ENCODE measurements at places on chromosomes 12 and 14.

DNA sequence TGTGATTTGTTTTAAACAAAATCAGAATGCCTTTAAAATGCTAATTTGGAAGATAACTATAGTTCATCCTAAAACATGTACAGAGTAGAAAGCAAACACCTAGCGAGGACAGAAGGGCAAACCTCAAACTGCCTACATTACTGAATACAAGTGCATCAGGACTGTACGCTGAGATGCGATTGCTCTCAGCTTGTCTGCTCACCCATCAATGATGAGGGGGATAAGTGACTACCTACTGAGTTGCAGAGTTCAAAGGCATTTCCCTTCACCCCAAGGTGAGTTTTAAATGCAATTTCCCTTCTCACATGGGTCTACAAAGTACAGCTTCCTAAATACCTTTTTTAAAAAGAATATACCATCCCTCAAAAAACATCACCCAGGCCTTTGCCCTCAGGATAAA, 52.9 kb downstream of the PHLDA1 start:
- DNase-seq = no peak

GRCh38 chr12:74538491-74539258, 1.0 kb downstream of the ATXN7L3B start:
- no peak for DNase-seq

- peak; percentile 69 for DNase-seq
Observed at GRCh38 chr14:22472935-22473854, 115.8 kb downstream of the DAD1 start.

DNA sequence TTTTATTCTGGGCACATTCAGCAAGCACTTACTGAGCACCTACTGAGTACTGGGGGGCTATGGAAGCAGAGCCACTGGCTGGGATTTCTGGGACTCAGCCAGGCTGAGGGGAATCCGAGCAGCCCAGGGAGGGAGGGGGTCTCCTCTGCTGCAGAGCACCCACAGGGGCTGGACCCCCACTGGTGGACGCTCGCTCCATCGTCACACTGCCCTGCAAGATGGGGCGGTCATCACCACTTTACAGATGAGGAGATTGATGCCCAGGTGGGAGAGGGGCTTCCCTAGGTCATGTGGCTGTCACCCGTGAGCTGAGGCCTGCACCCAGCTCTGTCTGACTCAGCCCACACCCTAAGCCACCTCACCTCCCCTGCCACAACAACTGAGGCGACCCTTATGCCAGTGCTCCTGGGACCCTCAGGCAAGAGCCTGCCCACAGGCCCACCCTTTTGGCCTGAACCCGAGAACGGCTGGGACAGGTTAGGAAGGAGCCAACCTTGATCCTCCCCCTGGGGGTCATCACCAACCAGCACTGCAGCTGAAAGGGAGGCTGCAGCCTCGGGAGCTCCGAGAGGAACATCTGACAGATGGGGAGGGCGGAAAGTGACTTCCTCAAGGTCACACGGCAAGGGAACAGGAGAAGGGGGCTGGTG, 74.4 kb downstream of the SERPINA3 start:
- DNase-seq = no peak

- DNase-seq = no peak
Observed at GRCh38 chr12:123681605-123682004, 10.7 kb downstream of the TCTN2 start.

GRCh38 chr14:81655423-81656314, 122.0 kb upstream of the SEL1L start:
- DNase-seq = no peak

DNA sequence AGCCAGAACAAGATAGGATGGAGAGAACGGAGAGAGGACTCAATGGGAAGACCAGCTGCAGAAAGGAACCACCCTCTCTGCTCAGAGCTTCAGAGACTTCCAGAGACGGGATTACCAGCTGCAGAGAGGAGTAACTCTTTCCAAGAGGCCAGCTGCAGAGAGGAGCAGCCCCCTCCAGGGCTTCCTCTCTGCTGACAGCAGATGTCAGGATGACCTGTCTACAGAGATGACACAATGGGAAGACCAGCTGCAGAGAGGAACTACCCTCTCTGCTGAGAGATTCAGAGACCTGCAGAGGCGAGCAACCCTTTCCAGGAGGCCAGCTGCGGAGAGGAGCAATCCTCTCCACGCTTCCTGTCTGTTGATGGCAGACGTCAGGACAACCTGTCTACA, 61.8 kb downstream of the KLRG1 start:
- DNase-seq = no peak

DNA sequence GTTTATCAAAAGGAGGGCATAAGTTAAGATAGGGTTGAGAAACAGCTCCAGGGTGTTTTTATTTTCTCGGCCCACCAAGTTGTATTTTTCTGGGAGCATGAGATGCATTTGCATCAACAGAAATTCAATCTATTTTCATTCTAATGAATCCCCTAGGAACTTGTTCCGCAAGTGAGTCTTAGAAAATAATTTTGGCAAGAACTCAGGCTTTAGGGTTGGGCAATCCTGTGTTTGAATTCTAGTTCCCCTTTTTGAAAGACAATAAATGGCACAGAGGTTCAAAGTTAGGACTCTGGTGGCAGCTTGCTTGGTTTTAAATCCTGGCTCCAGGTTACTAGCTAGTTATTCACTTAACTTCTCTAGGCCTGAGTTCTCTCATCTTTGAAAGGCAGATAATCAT, 23.7 kb downstream of the SLC5A8 start:
- no peak for DNase-seq

DNA sequence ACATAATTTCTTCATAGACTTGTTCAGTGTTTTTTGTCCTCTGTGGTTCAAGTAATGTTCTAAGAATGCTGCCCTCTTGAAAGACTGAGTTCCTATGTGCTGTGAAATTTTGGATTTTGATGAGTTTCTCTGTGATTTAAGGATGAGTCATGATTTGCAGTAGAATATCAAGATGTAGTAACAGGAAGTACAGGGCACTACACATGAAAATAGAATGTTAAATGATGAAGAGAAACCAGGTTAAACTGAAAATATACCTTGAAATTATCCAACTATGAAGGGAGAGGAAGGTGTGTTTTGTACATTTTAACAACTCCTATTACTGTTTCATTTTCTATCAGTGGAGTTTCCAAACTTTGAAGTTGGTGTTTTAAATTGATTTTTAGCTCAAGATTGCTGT, 4.8 kb downstream of the ELK3 start:
- peak; percentile 93 for DNase-seq

DNA sequence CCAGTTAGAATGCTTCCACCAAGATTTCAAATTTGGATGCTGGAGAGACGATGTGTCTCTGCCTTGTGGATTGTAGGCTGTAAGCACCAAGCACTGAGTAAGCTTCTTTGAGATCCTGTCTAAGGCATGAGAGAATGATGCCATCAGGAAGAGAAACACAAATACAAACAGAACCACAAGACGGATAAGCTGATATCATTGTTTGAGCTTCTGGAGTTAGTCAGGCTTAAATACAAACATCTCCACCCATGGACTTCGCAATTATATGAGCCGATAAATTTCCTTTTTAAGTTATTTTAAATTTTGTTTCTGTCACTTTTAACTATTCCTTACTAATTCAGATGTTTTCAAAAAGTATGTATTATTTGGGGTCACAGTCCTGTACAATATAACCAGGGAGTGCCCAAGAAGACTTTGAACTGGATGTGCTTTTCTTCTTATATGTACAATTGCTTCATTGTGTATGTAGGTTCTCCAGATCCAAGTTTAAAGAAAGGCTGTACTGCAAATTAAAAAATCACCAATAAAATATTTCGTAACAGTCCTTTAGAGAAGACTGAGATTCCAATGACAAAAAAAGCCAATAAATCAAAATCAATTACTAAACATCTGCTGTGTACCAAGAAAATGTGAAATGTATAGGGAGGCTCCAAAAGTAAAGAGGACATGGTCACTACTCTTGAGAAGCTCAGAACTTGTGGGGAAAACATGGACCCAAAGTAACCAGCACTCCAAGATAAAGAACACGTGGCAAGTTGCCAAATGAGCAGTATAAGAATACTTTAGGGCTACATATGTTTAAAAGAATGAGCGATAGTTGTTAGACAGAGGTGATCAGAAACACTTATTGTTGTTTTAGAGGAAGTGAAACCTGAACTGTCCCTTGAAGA, 274.1 kb downstream of the ADAMTS20 start:
- peak; percentile 39 for DNase-seq

- peak; percentile 83 for DNase-seq
Observed at GRCh38 chr12:56358836-56359532, 923 bp downstream of the STAT2 start.

GRCh38 chr14:36055052-36055378, 121.5 kb downstream of the PTCSC3 start:
- DNase-seq = no peak

DNA sequence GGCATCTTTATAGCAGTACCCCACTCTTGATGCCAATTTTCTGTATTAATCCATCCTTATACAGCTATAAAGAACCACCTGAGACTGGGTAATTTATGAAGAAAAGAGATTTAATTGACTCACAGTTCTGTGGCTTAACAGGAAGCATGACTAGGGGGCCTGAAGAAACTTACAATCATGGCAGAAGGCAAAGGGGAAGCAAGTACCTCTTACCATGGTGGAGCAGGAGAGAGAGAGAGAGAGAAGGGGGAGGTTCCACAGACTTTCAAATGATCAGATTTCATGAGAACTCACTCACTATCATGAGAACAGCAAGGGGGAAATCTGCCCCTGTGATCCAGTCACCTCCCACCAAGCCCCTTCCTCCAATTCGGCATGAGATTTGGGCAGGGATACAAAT, 84.4 kb downstream of the SLC24A4 start:
- DNase-seq = no peak

- peak; percentile 36 for DNase-seq
Observed at GRCh38 chr12:123085730-123086487, 65.0 kb downstream of the PITPNM2 start.

- DNase-seq = peak; percentile 23
Observed at GRCh38 chr12:18753481-18754123, 15.7 kb downstream of the CAPZA3 start.

DNA sequence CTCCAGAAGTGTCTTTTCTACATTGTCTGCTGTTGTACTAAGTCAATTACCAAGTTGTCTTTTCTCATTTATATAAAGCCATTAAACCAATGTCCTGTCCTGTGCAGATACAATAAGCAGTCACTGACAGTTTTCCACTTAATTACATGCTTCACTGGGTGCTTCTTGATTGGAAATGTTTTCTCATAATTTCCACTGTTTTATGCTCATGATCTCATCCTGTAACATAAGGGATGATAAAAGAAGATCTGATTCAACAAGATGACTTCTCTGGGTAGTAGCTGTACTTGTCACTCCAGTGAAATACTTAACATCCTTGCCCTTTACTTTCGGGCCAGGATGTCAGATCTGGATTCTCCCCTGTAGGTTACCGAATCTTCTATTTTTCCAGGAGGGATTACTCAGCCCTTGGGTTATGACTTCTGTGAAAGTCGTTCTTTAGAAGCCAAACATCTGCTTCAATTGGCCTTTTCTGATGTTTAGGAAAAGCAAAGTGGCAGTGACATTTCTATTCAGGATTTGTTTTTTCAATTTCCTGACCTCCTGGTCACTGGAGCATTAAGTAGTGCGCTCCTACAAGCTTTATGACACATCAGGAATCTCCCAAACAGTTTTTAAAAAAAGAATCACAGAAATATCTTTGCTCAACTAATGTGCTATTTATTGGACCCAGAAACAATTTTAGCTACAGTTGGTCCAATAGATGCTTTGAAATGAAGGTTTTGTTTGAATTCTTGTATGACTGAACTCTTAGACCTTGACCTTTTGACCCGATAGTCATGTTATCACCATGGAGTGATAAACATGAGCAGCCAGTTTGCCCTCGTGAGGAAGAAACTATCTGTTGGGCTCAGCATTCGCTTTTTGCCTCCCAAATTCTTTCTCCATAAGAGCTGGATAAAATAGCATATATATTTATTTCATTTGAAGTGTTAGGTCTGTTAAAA, 234.5 kb upstream of the SSTR1 start:
- DNase-seq = no peak

DNA sequence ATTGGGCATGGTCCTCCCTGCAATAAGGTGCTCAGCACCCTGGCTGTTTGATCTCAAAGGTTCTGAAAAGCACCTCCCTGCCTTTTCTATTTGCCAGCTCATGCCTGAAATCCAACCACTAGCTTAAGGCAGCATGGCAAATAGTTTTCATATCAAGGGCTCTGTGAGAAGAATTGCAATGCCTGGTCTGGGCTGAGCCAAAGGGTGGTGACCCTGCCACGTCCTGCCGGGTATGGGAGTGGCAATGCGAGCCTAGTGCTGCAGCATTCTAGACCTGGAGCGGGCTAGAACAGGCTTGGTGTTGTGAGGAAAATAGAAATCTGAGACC, 2.3 kb upstream of the SCNN1A start:
- DNase-seq = no peak

DNA sequence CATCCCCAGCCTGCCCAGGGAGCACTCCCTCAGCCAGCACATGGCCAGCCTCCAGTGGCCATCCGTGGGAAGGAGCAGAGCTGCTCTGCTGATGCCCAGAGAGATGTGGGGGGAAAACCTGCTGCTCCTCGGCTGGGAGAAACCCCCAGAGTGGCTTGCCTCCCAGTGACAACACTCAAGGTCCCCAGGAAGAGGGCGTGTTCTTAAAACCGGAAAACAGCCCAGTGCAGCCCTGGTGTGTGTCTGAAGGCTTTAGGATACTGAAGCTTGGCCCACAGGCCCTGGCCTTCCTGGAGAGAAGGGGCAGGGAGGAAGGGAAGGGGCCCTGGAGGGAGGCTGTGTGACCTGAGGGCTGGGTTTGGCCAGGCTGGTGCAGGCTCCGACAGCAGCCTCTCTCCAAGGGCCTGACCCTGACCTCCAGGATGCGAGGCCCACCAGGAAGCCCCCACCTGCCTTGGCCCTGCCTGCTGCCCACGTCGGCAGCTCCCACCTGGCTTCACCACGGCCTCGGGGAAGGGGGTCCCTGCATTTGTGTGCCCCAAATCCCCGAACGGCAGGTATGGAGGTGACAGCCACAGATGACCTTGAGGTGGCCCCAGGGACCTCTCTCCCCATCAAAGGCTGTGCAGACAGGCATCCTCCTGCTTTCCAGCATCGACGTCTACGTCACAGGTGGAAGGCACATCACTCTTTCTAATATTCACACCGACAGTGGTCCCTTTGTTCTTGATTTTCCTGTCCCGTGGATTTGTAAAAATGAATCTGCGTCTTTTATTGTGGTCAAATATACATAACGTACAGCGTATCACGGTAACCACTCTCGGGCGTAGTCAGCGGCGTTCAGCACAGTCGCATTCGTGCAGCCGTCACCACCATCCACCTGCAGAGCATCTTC, 190.0 kb upstream of the C14orf180 start:
- no peak for DNase-seq

DNA sequence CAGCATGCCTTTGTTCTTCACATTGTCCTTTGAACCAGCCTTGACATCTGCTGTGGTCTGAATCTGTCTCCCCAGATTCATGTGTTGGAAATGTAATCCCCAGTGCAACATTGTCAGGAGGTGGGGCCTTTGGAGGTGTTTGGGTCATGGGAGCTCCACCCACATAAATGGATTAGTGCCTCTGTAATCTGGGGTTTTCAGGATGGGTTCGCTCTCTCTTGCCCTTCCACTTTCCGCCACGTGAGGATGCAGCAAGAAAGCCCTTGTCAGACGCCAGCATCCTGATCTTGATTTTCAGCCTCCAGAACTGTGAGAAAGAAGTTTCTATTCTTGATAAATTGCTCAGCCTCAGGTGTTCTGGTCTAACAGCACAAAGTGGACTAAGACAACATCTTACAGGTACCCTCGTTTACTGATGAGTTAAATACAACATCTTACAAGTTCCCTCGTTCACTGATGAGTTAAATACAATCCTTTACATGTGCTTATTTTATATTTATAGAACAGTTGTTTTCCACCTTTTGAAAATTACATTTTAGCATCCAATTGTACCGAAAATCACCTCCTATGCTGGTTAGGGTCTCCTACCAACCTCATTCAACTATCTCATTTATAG, 54.4 kb upstream of the RIMBP2 start:
- no peak for DNase-seq

- no peak for DNase-seq
Observed at GRCh38 chr12:122427403-122427802, 4.9 kb upstream of the CLIP1 start.
